ENCODE measurements at places on chromosomes 11 and 22.

DNA sequence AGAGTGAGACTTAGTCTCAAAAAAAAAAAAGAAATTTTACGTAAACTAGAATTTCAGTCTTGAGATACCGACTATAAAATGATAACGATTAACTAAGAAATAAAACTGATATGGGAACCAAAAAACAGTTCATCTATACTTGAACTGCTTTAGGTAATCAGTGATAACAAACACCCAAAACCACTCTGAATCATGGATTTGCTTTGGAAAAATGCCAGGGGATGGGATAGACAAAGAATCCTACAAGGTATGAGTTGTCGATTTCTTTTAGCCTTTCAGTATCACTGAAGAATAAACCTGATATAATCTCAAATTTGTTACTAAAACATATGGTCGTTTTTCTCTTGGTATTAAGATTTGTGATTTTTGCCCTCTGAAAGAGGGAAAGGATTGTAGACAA, 13.7 kb downstream of the CSTF3 start:
- DNase-seq = no peak

DNA sequence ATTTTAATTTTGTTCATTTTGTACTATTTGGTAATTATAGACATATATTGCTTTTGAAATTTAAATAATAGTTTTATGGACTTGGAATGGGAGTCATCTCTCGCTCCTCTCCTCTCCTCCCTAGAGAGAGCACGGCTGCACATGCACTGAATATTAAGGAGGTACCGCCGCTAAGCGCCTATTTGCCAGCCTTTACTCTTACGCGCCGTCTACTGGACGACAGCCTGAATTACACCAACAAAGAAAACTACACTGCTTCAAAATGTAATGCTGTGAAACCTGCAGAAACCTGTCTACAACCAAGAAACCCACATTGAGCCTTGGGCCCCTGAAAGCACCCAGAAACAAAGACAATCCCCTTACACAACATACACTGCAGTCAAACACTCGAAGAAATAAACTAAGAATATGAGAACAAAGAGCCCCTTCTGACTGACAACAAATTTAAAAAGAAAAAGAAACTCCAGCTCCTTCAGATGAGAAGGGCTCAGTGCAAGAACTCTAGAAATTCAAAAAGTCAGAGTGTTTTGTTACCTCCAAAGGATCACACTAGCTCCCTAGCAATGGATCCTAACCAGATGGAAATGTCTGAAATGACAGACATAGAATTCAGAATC, 737.2 kb downstream of the LRRC4C start:
- no peak for DNase-seq

- no peak for DNase-seq
These were observed 372.8 kb upstream of the CCDC179 start for GRCh38 chr11:23233075-23233474.

- no peak for DNase-seq
These were observed 12.5 kb downstream of the NNMT start for GRCh38 chr11:114308689-114309089.

- no peak for DNase-seq
These were observed 77.7 kb downstream of the MORC2 start for GRCh38 chr22:30890686-30891442.

GRCh38 chr22:23074451-23074850, 4.1 kb downstream of the GNAZ start:
- DNase-seq = no peak

DNA sequence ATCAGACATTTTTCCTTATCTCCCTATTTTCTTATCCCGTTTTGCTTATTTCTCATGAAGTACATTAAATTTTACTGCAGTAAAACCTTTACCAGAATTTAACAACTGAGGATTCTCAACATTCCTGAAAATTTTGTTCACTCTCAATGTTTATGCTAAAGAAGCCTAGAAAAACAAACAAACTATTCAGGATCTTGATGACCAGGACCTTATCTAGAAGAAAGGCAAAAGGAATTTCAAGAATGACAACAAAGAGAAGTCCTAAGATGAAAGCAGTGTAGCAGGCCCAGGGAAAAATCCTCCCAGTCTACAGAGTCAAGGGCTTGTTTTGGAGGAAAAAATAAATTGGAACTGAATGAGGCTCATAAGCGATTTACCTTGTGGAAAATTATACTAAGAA, 283.3 kb upstream of the ARHGAP42 start:
- DNase-seq = no peak

GRCh38 chr11:46389450-46390330, 1.9 kb downstream of the CHRM4 start:
- no peak for DNase-seq

DNA sequence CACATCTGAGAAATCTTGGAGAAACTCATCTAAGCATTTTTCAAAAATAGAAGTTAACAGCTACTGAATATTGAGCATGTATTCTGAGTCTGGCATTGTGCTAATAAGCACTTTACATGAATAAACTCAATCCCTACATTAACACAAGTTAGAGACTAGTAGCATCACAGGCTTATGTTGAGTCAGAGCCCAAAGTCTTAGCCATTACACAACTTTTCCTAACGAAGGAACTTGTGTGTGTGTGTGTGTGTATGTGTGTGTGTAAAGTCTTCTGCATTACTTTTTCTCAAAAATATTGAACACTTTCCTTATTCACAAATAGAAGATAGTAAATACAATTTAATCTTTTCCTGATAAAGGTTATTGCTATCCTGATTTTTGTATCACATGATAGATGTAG, 8.7 kb upstream of the CLPB start:
- DNase-seq = no peak

DNA sequence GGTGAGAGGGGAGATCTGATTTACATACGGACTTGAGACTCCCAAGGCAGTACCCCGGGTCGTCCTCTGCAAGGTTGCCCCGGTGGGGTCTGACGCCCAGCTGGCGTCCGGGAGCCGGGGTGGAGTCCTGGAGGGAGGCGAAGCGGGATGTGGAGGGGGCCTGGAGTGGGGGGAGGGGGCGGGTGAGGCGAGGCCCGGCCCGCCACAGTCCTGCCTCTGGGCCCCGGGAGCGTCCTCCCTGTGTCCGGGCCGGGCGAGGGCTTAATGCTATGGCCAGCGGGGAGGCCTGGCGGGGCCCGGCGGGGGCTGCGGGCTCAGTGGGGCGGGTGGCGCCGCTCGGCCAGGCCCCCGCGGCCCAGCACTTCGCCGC, 2.4 kb upstream of the MYBPC3 start:
- no peak for DNase-seq

- no peak for DNase-seq
These were observed 561.0 kb downstream of the SOX6 start for GRCh38 chr11:15795378-15795777.

GRCh38 chr11:119886667-119887230, 157.7 kb upstream of the NECTIN1 start:
- no peak for DNase-seq

- DNase-seq = no peak
These were observed 29.6 kb downstream of the TMEM184B start for GRCh38 chr22:38243007-38243765.

DNA sequence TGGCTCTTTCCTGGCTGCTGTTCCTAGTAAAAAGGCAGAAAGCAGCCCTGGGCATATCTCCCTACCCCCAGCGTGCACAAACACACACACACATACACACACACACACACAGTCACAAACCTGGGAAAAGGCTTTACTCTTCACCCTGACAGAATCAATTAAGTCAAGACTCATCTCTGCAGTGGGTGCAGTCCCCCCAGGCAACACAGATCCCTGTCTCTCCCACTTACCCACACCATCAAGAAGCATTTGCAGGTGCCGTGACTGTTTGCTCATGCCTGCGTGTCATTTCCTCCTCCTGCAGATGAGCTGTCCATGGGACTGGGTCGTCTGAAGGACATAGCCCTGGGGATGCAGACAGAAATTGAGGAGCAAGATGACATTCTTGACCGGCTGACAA, 28.6 kb downstream of the SNAP29 start:
- no peak for DNase-seq

DNA sequence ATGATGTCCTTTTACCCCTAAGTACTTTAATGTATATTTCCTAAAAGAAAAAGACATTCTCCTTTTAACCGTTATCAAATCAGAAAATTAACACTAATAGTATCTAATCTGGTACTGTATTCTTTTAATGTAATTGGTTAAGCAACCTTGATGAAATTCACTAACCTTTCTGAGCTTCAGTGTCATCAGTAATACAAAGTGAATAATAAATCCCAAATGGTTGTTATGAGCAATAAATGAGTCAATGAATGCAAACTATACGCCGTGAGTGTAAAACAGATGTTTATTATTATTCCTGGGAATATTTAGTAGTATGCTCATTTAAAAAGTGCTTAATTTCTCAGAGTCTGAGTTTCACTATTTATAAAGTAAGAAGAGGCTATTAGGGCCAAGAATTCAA, 21.5 kb downstream of the UEVLD start:
- no peak for DNase-seq

DNA sequence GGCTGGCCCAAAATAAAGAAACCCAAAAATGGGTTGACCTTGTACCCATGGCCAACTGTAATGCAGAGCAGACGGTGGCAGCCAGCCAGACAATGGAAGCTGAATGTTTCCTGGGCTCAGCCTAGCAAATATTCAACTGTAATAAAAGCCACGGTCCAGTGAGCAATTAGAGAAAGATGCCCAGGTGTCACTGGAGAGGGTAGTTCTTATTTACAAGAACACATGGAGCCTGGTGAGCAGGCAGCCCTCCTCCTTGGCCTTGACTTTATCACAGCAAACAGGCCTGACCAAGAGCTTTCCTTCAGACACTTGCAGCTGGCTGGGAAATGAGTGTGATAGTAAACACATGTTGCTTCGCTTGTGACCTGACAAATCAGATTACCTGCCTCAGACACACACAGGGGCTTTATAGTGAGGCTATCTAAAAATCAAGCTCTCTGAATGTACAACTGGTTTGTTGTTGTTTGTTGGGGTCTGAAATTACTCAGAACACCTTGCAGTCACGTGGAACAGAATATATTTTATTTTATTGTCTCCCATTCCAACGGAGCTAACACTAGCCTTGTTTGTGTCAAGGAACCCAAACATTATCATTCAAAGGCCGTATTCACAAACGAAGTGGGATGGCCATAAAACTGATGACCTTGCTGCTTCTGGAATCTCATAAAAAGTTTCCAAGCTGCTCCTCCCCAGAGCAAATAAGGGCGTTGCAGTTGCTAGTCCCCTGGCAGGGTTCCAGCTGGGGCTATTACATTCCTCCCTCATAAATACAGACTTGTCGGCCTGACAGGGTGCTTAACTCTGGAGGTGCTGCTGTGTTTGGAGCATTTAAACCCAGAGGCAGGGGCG, 161.1 kb downstream of the BBOX1 start:
- peak; percentile 13 for DNase-seq

- DNase-seq = no peak
These were observed 1005.0 kb downstream of the TBC1D22A start for GRCh38 chr22:47767403-47767802.

DNA sequence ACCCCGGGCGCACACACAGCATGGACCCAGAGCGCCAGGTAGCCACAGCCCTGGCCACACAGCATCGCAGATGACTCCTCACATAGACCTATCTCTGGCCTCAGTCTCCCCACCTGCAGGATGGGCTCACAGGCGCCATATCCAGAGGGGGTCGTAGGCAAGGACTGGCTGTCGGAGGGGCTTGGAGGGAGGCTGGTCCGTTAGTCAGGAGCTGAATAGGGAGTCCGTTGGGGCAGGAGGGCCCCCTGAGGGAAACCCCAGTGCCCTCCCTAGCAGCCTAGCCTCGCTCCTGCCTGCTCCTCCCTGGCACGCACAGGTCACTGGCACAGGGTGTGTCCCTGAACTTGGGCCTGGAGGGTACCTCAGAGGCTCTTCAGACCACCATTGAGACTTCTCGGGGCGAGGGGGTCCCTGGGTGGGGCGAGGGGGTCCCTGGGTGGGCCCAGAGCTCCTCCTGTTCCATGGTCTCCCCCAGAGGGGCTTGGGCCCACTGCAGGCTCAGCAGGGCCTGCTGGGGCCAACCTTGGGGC, 2.0 kb downstream of the PLXNB2 start:
- no peak for DNase-seq

GRCh38 chr11:16933756-16934603, 80.2 kb downstream of the PLEKHA7 start:
- no peak for DNase-seq

GRCh38 chr11:12245091-12245490, 132.3 kb upstream of the PARVA start:
- DNase-seq = no peak

DNA sequence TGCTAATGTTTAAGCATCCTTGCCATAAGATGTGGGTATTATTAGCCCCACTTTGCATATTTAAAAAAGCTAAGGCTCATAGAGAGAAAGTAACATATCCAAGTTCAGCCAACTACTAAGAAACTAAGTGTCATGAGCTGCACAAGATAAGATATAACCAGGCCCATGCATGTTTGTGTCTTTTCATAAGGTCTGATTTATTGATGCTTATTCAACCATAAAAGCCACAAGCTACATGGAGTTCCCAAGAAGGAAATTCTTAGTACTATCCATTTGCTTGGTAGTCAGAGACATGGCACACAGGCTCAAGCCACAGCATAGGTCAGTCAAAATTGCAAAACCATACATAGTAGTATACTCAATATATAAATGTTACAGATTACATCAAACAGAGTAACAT, 488.5 kb downstream of the SOX6 start:
- DNase-seq = no peak

- no peak for DNase-seq
These were observed 227.6 kb upstream of the PITPNB start for GRCh38 chr22:28146401-28147314.

GRCh38 chr22:25669253-25670069, 72.5 kb upstream of the MYO18B start:
- DNase-seq = no peak

- DNase-seq = no peak
These were observed 101.0 kb upstream of the PARVA start for GRCh38 chr11:12276356-12276755.

GRCh38 chr11:47593934-47594855, at the start of gene C1QTNF4:
Gene C1QTNF4, minus strand, starts transcription at chr11:47594411. Its CDS starts 3,601 bp downstream, at chr11:47590810.
- DNase-seq = no peak

- DNase-seq = no peak
These were observed 553.0 kb downstream of the JRKL start for GRCh38 chr11:96942855-96943254.

DNA sequence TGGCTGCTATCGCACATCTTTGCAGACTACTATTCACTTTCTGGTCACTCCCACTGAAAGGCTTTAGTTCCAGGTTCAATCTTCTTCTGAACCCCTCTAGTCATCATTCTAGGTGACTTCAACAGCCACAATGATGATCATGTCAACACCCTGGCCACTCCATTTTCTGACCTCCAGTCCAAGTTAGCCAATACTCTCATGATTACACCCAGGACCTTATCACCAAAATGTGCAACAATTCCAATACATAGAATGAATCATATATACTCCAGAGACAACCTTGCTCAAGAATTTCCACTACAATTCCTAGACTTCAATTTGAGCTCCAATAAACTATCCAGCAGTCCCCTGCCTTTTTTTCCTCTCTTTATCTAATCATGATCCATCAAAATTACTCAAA, 70.7 kb downstream of the PAK1 start:
- no peak for DNase-seq

DNA sequence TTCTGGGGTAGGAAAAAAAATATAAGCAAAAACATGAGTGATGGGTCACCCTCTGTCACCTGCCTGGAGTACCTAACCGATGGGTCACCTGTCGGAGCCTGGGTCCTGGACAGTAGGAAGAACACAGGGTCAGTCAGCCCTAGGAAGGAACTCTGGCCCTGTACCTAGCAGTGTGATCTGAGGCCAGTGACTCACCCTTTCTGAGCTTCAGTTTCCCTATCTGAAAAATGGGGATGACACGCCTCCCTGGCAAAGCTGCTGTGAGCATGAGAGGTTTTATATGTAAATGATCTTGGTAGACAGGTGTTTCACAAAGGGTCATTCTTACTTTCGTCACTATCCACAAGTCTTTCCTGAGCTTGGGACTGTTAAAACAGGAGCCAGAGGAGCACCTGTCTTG, 182.0 kb downstream of the ST3GAL4 start:
- DNase-seq = no peak
